Stimulated activated CD4-positive, alpha-beta T cell treated with anti-CD3 and anti-CD28 coated beads, Interleukin-4, amount 100 ng/mL, for 4 hours (primary cell): ENCODE measurements at places on chromosomes 12 and 14.

DNA sequence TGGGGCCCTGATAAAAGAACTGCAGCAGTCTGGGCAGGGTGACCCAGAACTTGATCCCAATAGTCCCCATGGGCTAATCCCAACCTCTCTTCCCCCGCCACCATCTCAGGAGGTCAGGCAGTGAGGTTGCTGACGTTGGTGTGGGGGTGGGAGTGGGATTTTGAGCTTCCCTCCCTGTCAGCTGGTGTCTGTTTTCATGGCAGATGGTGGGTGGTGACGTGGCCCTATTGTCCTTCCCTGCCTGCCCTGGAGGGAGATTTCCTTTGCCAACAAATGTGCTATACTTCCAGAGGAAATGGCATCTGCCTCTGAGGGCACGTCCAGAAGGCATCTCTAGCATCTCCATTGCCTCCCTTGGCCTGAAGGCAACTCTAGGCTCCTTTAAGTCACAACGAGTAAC, 37.7 kb downstream of the NEUROD4 start:
- no peak for DNase-seq

GRCh38 chr12:82522762-82523161, 163.9 kb upstream of the TMTC2 start:
- no peak for DNase-seq

GRCh38 chr12:128994856-128995255, 141.6 kb downstream of the GLT1D1 start:
- DNase-seq: no peak

DNA sequence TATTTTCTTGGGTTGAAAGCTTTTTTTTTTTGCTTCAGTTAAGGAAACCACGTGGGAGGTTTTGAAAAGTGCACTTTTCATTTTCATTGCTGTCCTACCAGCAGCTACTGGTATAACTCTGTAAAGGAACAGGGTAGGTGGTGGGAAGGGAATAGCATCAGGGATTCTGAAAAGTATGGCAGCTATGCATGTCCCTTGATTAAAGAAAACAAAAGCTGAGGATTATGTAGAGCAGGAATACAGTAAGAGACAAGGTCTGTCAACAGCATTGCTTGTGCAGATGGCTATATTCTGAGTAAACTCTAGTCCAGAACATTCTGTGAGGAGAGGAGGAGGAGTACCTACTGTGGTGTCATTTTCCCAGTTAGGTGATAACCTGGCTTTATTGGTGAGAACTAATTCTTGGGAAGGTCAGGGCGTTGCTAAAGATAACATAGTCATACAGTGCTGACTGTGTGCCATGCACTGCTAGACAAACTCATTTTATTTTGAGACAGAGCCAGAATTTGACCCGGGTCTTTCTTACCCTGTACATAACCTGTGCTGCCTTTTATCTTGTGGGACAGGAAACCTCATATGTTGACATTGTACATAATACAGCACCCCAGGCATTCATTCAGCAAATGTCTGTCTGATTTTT, 80.3 kb upstream of the TRAF3 start:
- no peak for DNase-seq

DNA sequence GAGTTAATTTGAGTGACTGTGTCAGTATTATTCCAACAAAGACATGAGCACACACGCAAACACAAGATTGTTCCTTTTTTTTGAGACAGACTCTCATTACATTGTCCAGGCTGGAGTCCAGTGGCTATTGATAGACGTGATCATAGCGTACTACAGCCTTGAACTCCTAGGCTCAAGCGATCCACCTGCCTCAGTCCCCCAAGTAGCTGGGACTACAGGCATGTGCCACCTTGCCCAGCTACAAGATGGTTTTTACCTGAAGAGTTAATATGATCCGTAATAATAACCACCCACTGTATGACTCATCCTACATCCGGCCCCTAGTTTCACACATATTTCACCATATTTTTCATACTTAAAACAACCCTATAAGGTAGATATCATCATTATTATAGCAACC, 26.8 kb downstream of the BCAT1 start:
- no peak for DNase-seq

- DNase-seq: no peak
Measured at GRCh38 chr14:101827286-101827685, 65.8 kb downstream of the PPP2R5C start.

DNA sequence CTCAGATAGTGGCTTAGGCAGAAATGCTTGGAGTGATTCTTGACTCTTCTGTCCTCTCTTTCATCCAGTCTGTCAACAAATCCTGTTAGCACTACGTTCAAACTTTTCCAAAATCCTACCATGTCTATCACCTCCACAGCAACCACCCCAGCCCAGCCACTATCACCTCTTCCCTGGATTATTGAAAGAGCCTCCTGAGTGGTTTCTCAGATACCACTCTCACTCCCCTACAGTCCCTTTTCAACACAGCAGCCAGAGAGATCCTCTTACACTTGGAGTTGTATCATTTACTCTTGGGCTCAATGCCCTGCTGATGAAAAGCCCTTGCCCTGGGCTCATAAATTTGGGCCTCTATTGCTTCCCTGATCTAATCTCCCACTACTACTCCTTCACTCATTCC, 218.9 kb downstream of the EXOC5 start:
- no peak for DNase-seq

GRCh38 chr12:4441355-4442335, 4.0 kb downstream of the FGF6 start:
- DNase-seq: no peak

DNA sequence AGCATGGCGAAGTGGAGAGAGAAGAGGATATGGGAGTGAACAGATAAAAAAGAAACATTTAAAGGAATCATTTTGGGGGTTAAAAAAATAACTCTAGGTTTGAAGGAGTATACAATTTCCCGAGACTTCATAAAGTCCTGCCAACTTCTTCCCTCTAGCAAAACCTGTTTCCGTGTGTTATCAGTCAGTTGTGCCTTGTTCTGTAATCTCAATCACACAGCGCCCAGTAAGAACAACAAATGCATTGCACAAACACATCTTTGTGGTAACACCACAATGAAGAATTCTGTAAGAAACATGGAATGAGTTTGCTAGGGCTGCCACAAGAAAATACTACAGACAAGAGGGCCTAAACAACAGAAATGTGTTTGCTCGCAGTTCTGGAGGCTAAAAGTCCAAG, 144.7 kb upstream of the FUT8 start:
- no peak for DNase-seq

DNA sequence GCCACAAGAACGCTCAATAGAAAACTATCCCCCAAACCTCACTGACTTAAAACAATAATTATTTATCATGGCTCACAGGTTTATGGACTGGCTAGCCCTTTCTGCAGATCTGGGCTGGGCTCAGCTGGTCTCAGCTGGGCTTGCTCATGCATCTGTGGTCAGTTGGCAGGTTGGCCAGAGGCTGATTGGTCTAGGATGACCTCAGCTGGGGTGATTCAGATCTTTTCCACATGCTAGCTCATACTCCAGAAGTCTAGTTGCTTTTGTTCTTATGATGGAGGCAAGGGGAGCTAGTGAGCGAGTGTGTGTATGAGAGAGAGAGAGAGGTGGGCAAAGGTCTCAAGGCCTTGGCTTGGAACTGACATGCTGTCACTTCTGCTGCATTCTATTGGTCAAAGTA, 181.2 kb upstream of the NRXN3 start:
- no peak for DNase-seq

- DNase-seq: peak; percentile 60
Measured at GRCh38 chr12:48818831-48819590, 715 bp downstream of the CACNB3 start.

DNA sequence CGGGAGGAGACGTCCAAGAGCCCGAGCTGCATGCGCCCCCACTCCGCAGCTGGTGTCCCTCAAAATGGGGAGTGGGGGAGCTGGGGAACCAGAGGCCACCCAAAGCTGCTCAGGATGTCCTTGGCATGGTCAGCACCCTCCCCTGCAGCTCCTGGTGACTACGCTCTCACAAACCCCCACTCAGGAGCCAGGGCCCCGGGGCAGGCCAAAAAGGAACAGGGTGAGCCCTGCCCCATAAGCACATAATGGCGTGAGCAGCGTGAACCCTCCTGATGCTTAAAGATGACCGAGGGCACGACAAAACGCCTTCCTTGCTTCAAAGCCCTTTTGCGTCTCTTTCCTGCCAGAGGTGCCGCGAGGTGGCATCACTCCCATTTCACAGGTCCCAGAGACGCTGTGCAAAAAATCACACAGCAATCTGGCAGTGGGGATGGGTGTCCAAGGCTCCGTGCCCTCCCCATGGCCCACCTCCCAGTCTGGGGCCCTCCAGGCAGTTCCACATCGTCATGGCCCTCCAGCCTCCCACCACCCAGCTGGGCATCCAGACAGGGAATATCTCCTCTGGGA, 13.5 kb downstream of the NCOR2 start:
- DNase-seq: no peak

GRCh38 chr14:102154121-102154520, 14.4 kb downstream of the WDR20 start:
- DNase-seq: no peak

- no peak for DNase-seq
Measured at GRCh38 chr12:71749666-71750065, 5.0 kb upstream of the RAB21 start.

- DNase-seq: no peak
Measured at GRCh38 chr14:90656973-90657372, 159.3 kb downstream of the TTC7B start.

DNA sequence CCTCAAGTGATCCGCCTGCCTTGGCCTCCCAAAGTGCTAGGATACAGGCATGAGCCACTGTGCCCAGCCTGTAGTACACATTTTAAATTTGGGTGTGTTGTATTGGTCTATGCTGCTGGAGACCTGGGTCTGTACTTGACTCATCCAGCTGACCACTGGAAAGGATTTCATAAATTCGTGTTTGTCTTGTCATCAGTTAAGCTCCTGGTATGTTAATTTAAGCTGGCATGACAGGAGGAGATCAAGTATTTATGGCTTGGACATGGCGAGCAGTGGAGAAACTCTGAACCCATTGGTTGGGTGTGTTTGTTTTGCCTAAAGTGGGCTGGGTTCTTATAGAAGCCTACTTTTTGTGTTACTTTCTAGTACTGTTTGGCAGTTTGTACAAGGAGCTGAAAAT, 24.2 kb downstream of the YY1 start:
- DNase-seq: no peak

DNA sequence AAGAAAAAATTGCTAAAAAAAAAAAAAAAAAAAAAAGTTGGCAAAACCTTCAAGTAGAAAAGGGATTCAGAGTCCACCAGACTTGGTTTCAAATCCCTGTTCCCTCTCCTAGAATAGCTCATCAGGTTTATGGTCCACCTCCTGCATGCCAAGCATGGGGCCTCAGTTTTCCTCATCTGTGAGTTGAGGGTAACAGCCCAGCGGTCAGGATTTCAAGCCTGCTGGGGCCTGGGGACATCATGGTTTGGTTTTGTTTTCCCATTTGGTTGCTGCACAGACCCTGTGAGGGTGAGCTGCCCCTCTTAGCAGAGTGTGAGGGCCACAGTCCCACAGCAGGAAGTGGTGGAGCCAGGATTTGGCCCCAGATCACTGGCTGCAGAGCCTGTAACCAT, 12.5 kb downstream of the FAM222A start:
- no peak for DNase-seq

- DNase-seq: no peak
Measured at GRCh38 chr14:87894920-87895319, 98.1 kb downstream of the GALC start.

DNA sequence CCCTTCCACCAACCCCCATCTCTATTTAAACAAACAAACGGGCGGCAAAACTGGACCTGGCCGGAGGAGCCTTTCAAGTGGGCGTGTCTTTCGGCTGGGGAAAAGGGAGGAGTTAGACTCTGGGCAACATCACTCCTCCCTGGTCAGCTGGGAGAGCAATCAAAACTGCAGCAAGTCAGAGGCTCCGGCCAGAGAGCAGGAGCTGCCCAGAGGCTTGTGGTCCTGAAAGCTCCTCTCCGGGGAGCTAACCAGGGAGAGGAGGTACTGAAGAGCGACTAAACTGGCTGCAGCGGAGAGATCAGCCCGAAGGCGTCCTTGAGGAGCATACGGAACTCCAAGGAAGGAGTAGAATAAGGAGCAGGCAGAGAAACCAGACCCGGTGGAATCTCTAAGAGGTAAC, at the start of gene NEUROD4:
Gene NEUROD4, plus strand, starts transcription at position 191 of the 400 bp plus-strand sequence. CDS start 6,466 bp downstream, outside the sequence.
- DNase-seq: no peak

GRCh38 chr14:31933716-31934115, 143.4 kb upstream of the ARHGAP5 start:
- DNase-seq: no peak

GRCh38 chr14:65709576-65709975, 297.0 kb downstream of the FUT8 start:
- DNase-seq: no peak

- DNase-seq: no peak
Measured at GRCh38 chr12:61870658-61871484, 389.3 kb upstream of the USP15 start.

DNA sequence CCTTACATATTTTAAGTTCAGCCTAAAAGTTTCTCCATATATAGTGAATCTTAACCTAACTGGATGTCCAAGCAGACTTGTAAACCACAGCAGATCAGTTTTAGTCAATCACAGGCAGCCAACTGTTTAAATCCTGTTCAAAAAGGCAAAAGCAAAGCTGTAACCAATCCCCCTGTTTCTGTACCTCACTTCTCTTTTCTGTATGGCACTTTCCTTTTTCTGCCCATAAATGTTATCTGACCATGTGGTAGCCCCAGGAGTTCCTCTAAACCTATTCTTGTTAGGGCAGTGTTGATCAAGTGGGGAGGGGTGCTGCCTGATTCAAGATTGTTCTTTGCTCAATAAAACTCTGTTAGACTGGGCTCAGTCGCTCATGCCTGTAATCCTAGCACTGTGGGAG, 8.5 kb upstream of the DACT1 start:
- no peak for DNase-seq

- DNase-seq: no peak
Measured at GRCh38 chr12:92634202-92634601, 68.6 kb upstream of the PLEKHG7 start.

GRCh38 chr12:4356041-4356327, 23.5 kb downstream of the FGF23 start:
- no peak for DNase-seq

DNA sequence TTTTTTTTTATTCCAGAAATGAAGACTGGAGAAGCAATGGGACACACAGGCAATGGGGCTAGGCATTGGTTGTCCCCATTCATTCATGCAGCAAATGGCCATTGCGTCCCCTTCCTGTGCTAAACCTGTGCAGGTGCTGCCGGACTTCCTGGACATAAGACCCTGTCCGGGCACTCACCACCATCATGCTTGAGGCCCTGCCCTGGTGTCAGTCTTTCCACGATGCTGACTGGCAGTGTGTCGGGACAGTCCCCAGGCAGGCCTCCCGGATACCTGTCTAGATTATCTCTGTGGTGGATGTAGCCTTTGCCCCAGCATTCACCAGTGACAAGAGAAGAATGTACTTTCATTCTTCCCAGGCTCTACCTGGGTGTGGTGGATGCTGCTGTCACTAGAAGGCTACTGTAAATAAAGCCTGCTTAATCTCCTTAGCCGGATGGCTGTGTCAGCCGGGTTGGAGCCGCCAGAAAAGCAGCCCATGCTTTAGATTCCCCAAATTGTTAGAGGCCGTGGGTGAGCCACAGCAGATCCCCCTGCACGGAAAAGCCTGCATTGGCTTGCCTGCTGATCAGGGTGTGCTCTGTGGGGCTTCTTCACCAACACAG, 94.5 kb upstream of the PARP11 start:
- no peak for DNase-seq

GRCh38 chr12:106690569-106691305, 83.7 kb upstream of the RIC8B start:
- DNase-seq: no peak

- DNase-seq: no peak
Measured at GRCh38 chr12:44674875-44675274, 201.2 kb downstream of the NELL2 start.
